ENCODE measurements at places on chromosomes 1 and 21. TPM values are rescaled to one million over a fixed set of nuclear protein-coding genes. Genes with fewer than 3 reads are reported as not detected.

Gene CDK18
- total RNA-seq, result 5.6 TPM

Gene UBL4B
- total RNA-seq, result not detected

Gene TMCO4
- total RNA-seq, result 10.6 TPM

Gene RBM15
- 18.3 TPM for total RNA-seq

Gene SLC30A2
- total RNA-seq, result 0.61 TPM

Gene ADPRS
- 77.3 TPM for total RNA-seq

Gene GBP5
- 0.65 TPM for total RNA-seq

Gene S100B
- total RNA-seq, result 5.4 TPM

Gene DYNLT5
- total RNA-seq, result 0.83 TPM

GRCh38 chr1:111164151-111164550 is 24.1 kb downstream of the CEPT1 start:
- no peak for DNase-seq

DNA sequence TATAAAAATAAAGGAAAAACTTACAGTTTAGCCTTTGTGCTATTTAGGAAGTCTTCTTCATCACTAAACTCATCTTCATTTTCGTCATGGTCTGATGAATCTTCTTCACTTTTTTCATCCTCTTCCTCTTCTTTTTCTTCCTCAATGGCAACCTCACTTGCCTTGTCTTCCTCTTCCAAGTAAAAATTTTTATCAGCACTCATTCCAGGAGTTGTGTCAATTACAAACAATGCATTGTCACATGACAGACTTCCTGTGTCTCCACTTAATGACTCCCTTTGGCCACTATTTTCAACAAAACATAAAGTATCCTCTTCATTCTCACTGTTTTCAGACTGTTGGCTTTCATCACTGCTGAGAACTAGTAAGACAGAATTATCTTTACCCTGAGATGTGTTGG is 2.8 kb downstream of the DNTTIP2 start:
- no peak for DNase-seq

DNA sequence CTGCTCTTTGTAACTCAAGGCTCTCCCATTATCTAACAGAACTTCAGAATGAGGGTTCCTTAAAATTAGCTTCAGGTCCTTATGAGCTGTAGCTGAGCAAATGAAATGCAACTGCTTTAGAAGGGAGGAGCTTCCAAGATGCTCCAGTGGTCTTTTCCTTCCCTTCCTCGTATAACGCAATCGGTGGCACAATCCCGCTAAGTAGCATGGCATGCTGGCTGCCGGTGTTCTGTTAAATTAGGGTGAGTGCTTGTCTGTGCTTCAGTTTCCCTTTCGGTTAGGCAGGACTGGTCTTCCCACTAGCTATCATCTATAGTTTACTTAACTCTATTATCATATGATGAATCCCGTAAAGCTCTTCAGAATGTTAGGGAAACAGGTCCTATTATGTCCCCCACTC is 917 bp downstream of the KIAA0040 start:
- DNase-seq, result no peak

GRCh38 chr1:87647430-87648177 is 318.9 kb downstream of the LMO4 start:
- no peak for DNase-seq

GRCh38 chr1:92755541-92756461 is 29.1 kb downstream of the EVI5 start:
- DNase-seq, result no peak

DNA sequence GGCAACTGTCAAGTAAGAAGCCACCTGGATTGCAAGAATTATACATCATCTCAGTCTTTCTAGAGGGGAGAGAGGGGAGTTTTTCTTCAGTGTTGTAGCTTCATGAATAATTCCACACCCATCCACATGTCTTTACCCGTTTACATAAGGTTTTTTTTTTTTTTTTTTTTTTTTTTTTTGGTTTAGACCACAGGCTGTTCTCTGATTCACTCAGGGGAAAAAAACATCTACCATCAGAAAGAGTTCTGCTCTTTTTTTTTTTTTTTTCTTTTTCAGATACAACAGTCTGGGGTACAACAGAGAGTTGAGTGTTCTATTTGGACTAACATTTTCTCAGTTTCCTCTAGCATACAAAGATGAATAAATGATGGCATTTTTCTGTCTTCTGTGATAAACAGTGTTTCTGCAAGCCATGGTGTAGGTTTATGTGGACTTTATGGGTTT is 4.9 kb upstream of the KIF14 start:
- DNase-seq, result no peak

DNA sequence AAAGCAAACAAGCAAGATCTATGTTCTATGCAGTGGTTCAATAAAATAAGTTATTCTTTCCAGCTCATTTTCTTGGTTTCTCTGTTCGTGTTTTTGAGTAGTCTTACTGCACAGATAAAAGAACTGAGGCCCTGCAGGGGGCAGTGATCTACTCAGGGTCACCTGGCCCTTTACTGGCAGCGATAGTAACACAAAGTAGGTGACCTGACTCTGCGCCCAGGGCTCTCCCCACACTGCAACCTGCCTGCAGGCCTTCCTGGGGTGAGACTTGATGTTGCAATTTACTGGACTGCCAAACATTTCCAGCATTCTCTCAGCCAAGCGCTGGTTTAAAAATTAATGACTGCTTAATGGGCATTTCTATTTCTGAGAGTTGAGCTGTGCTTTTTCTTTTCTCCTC is 110.3 kb downstream of the HUNK start:
- peak; percentile 40 for DNase-seq

- DNase-seq, result no peak
Observed at GRCh38 chr1:172480431-172480830, 36.6 kb upstream of the PIGC start.

GRCh38 chr1:15757575-15758342 is 836 bp upstream of the FBLIM1 start:
- DNase-seq, result peak; percentile 87

DNA sequence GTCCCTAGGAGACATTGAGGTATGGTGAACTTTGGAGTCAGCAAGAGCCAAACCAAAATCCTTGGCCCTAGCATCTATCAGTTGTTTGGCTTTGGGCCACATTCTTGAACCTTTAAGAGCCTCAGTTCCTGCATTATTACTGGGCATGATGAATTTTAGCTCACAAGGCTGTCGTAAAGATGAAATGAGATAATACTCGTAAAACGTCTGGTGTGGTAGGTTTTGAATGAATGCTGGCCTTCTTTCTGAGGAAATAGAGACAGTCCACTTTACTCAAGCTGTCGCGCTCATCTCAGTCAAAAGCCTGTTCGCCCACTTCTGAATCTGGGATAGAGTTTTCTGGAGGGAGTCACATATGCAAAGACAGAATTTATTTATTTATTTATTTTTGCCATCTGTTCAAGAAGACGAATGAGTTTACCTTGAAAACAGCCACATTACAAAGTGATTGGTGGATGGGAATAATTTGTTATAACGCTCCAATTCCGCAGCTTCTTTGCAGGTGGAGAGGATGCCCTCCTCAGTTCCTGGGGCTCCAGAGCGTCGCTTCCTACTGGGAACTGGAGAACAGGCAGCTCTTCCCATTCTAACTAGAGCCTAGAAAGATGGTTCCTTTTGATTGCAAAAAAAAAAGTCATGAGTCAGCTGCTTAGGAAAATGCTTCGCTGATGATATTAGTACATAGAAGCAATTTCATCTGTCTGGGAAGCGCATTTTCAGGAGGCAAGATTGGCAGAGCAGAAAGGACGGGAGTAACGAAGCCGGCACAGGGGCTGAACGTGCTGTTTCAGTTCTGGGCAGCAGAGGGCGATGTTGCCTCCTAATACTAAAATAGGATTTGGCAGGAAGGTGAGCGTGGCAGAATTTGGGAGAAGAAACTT is 49.9 kb upstream of the CYP2J2 start:
- DNase-seq, result peak; percentile 74

GRCh38 chr1:22141554-22142314 is 1.2 kb downstream of the WNT4 start:
- no peak for DNase-seq

- no peak for DNase-seq
Observed at GRCh38 chr1:14647777-14648176, 49.3 kb downstream of the KAZN start.

- DNase-seq, result no peak
Observed at GRCh38 chr1:72481420-72481970, 199.2 kb upstream of the NEGR1 start.

DNA sequence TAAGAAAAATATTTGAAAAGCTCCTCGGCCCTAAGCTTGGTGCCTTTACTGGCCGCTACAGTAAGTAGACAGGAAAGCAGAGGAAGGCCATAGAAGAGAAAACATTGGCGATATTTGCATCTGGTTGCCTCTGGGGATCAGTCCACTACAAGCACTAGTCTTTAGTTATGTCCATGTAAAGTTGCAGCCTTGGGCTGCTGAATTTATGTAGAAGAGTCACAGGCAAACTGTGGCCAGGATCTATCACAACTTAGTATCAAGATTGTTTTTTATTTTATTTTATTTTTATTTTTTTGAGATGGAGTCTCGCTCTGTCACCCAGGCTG is 228.7 kb upstream of the CAMK1G start:
- DNase-seq, result no peak

GRCh38 chr1:81174811-81175476 is 625.8 kb upstream of the ADGRL2 start:
- no peak for DNase-seq

DNA sequence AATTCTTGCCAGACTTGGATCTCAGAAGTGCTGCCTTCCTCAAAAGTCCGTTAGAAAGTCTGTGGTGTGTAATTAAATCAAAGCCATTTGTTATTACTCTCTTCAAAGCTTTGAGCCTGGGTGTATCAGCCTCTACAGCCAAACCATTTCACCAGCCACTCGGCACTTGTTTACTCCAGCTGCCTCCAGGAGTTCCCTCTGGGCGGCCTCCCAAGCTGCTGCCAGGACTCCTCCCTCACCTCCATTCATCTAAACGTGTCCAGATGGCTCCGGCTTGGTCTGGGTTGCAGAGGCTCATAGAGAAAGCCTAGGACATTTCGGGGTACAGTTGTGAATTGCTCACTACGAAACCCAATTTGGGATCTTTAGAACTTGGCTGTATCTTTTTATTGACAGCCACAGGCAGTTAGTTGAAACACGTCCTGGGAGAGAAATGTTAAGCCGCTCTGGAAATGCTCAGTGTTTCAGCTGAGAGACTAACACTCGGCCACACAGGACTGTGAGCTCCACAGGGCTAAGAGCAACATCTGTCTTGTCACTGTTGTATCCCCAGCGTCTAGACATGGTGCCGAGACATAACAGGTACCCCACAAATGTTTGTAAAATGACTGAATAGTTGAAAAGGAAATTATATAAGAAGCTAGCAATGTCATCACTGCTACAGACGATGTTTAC is 116.9 kb upstream of the NGF start:
- peak; percentile 39 for DNase-seq

GRCh38 chr1:150841626-150842025 is 33.6 kb upstream of the CTSK start:
- DNase-seq, result no peak

DNA sequence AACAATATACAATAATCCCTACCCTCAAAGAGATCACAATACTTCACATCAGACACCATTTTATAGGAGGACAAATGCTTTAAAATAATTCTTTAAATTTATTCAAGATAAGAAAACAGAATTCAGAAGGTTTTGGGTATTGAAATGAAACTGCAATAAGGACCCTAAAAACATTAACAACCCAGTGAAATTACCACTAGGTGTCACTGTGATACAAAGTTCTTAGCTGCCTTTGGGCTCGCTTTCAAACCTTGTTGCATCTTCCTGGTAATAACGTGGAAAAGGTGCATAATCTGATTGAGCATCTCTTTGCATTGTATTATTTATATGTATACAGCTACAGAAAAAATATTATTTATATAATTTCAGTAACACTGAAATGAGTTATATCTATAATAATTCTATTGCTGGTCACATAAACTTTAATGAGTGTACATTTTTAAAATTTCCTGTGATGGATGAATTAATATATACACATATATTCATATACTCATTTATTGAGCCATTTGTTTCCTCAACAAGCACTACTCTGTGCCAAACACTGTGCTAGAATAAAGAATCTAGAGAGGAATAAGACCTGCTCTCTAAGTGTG is 185.2 kb downstream of the FAF1 start:
- no peak for DNase-seq

GRCh38 chr1:15328351-15329103 is 81.2 kb upstream of the EFHD2 start:
- no peak for DNase-seq

DNA sequence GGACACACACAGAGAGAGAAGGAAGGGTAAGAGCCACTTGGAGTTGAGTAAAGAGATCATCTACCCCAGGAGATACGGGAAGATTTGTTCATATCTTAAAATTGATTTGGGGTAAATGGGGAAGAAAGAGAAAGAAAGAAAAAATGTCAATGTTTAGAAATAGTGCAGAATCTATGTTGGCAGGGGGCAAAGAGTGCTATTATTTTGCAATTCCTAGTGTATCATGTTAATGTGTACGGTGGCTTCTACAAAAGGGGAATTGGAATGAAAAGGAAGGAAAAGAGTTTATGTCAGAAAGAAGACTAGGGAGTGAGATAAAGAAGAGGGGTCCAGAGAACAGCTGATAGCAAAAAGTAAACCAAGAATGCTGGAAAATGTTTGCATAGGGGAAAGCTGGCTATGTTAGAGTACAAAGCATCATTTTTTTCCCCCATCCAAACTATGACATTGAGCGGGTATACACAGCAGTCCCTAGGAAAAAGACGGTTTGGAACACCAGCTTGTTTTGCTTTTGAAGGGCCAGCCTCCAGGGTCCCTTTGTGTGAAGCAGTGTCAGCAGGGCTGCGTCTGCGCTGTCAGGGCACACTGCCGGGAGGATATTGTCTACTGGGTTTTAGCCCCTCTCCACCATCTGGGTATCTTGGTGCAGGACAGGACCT is 10.8 kb downstream of the LRRC8D start:
- no peak for DNase-seq

- no peak for DNase-seq
Observed at GRCh38 chr1:43317817-43318471, 17.2 kb downstream of the TIE1 start.

DNA sequence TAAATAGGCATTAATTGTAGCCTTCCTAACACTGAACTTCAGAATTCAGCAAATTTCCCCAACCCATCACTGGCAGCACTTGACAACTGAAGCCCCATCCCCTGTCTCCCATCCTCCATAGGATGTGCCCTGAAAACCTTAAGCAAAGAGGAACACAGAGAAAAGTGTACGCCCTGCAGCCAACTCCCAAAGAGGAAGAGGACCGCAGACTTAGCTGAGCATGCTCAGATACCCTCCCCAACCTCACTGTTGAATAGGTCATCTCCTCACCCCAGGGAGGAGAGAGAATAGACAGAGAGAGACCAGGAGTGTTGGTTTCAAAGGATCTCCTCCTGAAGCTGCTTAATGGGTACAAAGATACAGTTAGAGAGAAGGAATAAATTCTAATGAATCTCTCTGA is 50.5 kb downstream of the CD2 start:
- no peak for DNase-seq

GRCh38 chr1:109759513-109760334 is 4.0 kb downstream of the EPS8L3 start:
- no peak for DNase-seq

DNA sequence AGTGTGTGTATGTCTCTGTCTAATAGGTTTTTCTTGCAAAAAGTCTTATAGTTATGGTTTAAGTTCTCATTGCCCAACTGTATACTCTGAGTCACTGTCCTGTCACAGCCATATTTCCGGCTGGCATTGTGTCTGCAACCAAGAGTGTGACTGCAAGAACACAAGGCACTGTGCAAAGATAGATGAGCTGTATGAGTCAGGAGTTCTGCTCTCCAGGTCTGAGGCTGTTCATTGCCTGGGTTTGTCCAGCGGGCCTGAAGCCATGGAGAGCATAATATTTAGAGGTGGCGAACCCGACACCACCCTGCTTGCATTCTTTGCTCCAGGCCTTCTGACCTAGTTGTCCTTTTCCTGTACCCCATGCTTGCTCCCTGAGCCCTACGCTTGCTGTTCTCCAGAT is 50.9 kb upstream of the CNIH3 start:
- peak; percentile 18 for DNase-seq

Data from lower leg skin (tissue), 4 donors.